ENCODE measurements at places on chromosomes 7 and 10.

GRCh38 chr7:41732436-41732785 lies 29.5 kb upstream of the INHBA start:
- DNase-seq: no peak

- no peak for DNase-seq
These were observed 89.5 kb upstream of the FAM3C start for GRCh38 chr7:121485467-121486243.

DNA sequence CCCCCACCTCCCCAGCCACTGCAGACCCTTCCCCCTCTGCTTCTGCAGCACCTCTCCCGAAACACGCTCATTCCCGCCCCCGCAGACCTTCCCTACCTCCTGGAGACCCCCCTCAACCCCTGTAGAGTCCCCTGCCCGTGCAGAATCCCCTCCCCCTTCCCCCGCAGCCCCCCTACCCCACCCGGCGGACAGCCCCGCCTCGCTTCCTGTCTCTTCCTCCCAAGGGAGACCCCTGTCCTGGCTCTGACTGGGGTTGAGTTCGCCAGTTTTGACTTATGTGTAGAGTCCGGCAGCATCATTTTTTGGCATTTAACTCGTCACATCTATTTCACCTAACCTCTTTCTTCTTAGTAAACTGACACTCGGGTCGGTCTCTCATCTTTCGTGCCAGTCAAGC lies 54.0 kb downstream of the ALOX5 start:
- DNase-seq: no peak

GRCh38 chr10:63247771-63248170 lies 114.6 kb downstream of the NRBF2 start:
- no peak for DNase-seq

GRCh38 chr10:69501657-69502056 lies 50.4 kb downstream of the TSPAN15 start:
- DNase-seq: no peak

DNA sequence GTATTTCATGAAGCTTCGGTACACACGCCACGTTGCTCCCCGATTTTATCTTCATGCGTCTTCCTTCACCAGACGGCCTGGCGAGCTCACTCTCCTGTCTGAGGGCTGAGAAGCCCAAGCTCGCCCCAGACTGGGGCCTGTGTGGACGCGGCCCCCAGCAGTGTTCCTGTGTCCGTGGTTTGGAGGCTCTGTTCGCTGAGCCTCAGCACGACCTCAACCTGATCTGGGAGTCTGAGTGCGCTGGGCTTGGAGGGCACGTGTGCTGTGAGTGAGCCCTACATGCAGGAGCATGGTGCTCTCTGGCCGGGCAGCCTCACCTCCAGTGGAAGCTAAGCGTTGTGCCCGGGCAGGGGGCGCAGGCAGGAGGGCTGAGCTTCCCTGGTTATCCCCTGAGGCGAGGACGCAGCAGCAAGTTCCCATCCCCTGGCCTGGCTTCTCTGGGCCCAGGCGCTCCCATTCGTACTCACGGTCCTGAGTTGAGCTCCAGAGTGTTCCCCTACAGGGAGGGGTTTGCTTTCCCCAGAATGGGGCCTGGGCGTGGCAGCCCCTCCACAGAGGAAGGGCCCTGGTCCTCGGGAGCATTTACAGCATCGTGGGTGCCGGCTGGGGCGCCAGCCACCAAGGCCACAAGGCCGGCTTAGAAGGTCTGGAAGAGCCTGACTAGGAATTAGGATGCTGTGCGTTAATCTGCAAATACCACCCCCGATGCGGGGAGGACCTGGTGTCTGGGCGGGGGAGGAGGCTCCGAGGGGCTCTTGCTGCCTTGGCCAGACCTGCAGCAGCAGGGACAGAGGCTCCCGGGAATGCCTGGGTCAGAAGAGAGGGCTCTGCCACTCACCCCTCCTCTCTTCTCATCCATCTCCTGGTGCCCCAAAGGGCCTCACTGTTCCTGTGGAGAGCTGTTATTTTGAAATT lies 400.6 kb downstream of the DNAJB6 start:
- no peak for DNase-seq

DNA sequence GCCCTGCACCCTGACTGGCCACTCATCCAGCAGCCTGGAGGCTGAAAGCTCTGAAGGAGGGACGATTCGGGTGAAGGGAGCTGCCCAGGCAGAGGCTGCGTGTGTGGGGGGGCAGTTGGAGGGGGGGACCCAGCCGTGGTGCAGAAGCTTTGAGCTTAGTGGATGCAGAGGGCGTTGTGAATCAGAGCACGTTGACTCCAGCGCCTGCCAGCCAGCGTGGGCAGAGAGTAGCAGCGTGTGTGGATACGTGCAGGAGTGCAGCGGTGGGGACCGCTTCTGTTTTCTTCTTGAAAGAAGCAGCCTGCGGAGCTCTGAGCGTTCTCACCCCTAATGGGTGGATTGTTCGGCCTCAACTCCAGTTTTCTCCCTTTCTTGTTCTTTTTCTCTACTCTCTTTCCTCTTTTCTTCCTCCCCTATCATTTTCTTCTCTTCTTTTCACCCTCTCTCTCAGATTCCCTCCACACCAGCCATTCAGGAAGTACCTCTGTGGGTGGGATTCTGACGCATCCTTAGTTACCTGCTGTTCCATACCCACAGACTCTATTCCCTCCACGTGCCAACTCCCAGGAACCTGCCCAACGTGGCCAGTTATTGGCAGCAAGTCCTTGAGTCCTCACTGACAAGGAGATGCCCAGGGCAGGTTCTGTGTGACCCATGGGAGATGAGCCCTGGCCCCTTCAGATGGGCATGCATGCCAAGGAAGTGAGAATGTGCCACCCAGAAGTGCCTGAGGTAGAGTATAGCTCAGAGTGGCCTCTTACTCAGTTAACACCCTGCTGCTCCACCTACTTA lies 47.4 kb downstream of the SORCS3 start:
- DNase-seq: no peak

- no peak for DNase-seq
These were observed 206.4 kb upstream of the FERD3L start for GRCh38 chr7:19351341-19352304.

GRCh38 chr7:100830396-100830795 lies 3.1 kb upstream of the EPHB4 start:
- DNase-seq: no peak

GRCh38 chr7:69162931-69163670 lies 435.2 kb upstream of the AUTS2 start:
- no peak for DNase-seq

DNA sequence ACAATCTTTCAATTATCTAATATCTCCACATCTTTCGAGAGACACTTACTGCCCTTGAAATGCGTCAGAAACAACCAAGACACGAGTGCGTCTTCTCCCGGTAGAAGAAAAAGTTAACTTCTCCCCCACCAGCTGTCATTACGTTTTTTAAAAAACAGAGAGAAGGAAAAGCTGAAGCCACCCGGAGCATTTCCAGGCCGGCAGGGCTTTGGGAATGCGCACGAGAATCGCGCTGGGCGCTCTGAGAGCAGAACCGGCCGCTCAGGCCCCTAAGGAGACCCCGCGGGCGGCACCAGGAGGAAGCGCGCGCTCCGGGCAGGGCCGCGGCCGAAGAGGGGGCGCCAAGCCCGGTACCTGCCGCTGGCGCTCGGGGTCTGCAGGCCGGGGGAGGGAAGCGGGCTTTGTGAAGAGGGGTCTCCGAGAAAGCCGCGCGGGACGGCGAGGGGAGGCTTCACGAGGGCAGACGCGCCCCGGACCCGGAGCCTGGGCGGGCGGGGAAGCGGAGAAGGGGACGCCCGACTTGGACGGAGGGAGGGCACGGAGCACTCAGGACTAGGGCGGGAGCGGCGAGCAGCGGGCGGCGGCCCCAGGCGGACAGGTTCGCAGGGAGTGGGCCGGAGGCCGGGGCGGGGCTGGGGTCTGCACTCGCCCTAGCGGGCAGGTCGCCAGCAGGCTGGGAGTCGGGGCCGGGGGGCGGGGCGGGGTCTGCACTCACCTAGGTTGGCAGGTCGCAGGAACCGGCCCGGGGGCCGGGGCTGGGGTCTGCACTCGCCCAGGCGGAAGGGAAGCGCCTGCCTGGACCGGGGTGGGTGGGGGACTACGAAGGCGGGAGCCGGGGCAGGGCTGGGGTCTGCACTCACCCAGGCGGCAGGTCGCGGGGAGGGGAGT lies 932 bp downstream of the ESYT2 start:
- DNase-seq: peak; percentile 68

- DNase-seq: no peak
These were observed 191.7 kb downstream of the ARL4A start for GRCh38 chr7:12879139-12879538.

DNA sequence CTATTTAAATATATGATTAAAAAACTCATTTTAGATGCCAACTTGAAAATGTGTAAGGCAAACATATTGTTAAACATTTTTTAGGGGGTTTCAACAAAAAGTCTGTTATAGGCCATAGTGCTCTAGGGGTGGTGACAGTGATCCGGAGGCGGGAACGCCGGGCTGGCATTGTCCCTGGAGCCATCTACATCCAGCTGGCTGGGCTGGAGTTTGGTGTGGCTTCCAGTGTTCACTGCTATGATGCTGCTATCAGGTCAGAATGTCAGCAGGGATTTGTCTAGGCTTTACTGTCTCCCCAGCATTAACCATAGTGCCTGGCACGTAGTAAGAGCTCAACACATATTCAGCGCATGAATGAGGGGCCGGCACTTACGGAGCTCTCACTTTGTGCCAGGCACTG lies 1.9 kb upstream of the SLC18A2 start:
- no peak for DNase-seq

DNA sequence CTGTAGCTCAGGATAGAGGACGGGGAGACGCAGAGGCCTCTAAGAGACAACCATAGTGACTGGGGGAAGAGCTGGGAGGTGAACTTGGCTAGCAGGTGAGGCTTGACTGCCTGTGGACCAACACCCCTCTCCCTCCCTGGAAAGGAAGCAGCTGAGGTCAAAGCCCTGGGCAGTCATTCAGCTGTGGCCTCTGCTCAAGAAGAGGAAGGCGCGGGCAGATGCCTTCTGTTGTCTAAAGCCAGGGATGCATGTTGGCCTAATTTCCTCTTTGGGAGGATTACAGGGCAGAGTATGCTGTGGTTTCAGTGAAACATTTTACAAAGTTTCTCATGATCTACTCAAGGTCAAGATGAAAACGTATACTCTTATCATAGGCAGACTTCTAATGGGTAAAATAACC lies 327.1 kb downstream of the PRPF18 start:
- no peak for DNase-seq

- no peak for DNase-seq
These were observed 85.4 kb upstream of the PDGFA start for GRCh38 chr7:604884-605531.

DNA sequence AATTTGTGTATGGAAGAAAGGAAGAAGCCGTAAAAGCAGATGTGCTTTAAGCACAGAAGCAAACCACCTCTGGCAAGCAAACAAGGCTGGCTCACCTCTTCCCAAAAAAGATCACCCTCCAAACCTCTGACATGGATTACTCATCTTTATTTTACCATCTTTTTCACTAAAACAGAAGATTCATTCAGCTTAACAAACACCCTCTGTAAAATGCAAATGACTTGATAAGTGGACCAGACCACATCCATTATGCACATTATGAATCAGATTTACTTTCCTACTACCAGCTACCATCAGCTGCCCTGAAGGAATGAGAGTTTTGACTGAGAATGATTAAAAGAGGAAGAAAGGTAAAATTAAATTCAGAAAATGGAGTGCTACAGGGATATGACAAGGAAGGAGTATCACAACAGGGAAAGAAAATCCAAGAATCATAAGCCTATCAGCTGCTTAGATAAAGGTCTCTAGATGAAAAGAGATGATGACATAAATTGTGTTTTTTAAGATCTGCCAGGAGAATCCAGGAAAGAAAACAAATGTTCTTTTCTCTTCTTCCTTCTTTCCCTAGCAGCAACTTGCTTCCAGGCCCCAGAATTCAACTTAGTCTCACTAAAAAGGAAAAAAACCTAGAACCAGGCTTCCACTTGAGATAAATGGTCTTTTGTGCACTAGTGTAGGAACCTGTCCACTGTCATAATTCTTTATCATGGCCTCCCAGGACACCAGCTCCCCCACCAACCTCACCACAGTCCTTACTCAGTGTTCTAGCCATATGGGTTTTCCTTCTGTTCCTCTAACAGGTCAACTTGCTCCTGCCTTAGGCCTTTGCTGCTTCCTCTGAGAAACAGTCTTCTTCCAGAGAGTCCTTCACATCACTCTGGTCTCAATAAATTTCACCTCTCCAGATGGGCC lies 47.4 kb downstream of the JAZF1 start:
- DNase-seq: no peak

GRCh38 chr10:43006490-43006889 lies 70.4 kb upstream of the RET start:
- DNase-seq: no peak

- DNase-seq: no peak
These were observed 362.3 kb downstream of the GATA3 start for GRCh38 chr10:8416760-8417159.

- no peak for DNase-seq
These were observed 482.0 kb upstream of the PCDH15 start for GRCh38 chr10:55283031-55283430.

DNA sequence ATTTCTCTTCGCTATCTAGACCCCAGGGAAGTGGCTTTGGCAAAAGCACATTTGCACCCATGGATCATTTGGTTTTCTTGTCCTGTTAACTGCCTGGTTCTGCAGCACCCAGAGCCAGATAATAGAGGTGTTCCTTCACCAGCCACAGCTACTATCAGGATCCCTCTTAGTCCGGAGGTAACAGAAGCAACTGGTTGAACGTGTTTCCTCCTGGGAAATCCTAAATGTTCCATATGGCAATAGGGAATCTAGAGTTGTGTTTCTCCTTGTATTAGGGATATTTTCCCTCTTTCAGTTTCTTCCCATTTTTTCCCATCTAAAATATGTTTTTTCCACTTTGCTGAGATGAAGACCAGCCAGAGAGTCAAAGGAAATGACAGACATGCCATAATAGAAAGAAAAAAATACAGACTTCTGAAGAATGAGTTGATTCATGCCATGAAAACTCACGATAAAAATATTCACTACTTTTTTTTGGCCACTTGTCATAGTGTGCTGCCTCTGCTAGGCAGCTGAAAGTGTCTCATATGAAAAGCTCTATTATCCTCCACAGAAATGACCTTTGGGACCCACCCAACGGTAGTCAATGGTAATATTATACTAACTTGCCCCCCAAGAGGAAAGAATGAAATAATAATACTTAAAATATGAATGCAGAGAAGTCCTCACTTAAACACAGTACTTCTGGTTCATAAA lies 472.8 kb downstream of the KCNMA1 start:
- DNase-seq: peak; percentile 23

DNA sequence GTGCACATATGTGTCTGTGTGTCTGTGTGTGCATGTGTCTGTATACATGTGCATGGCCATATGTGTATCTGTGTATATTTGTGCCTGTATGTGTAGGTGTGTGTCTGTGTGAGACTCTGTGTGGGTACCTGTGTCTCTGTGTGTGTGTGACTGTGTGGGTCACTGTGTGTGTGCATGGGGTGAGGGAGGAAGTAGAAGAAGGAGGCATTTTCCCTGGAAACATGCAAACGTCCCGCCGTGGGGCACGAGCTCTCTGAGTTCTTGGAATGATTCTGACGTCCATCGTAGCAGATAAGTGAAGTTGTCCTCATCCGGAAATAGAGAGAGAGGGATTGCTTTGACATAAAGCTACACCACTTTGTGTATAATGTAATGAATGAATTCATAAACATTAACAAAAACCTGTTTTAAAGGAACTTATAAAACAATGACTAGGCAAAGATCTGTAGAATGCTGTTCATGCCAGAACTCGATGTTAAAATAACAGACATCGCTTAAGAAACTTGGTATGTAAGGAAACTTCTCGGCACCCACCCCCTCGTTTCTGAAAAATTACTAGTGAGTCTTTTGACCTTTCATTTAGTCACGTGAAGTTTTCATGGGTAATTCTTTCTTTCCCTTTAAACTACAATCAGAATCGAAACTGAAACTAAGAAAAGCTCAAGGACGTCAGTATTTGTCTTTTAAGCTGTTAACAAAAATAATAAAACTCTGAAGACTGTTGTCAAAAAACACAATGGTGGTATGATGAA lies 43.6 kb upstream of the KLF6 start:
- DNase-seq: peak; percentile 75

- no peak for DNase-seq
These were observed 114.5 kb downstream of the TMEM130 start for GRCh38 chr7:98755138-98755898.

Data from DMS53 (cell line).